ENCODE measurements at places on chromosomes 16 and 17.
A peak's percentile ranks its signal among the peaks of the same experiment; 100 is the strongest.

- DNase-seq = peak; percentile 56
Observed at GRCh38 chr17:77472468-77473310, 331.9 kb downstream of the SEC14L1 start.

DNA sequence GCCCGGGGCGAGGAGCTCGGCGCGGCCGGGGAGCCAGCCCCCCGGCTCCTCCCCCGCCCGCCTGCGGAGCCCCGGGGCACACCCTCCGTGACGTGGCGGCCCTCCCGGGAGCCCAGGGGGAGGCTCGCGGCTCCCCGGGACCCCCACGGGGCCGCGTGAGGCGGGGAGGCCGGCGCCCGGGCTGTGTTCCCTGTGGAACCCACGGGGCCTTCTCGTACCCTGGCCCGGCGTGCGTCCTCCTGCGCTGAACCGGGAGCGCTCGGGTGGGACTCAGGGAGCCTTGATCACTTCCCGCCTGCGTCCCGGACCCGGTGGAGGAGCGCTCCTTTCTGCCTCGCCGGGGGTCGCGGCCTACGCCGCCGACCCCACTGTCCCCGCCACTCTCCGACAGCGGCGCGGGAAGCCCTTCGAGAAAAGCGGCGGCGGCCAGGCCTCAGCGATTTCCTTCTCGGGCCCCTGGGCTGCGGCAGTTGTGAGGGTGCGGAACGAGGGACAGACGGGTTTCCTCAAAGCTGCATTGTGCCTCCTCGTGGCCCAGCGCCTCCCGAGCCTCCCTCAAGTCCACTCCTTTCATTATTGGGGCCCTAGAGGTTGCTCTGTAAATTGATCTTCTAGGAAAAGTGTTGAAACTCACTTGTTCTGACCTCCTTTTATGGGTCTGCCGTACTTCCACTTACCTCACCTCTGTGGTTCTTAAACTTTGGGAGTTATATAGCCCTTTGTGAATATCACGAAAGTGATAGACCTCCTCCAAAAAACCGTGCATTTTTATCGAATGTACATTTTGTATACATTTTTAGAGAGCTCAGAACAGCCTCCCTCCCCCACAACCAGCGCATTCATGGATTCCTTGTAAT, 597 bp downstream of the LIG3 start:
- DNase-seq = peak; percentile 59

DNA sequence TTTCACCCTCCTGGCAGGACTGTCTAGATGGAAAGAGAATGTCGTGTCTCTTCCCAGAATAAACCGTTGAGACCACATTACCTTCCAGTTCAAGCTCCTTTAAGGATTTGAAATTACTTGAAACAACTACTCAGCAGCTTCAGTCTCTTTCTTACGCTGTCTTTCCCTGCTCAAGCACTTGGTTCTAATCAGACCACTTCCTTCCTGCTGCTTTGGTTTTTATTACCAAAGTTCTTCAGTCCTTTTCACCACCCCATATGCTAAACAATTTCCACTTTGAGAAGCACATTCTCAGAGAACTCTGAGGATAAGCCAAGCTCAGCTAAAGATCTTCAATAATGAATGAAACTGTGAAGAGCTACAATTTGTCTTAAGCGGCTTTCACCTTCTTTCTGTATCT, 105.4 kb downstream of the STX8 start:
- peak; percentile 3 for DNase-seq

DNA sequence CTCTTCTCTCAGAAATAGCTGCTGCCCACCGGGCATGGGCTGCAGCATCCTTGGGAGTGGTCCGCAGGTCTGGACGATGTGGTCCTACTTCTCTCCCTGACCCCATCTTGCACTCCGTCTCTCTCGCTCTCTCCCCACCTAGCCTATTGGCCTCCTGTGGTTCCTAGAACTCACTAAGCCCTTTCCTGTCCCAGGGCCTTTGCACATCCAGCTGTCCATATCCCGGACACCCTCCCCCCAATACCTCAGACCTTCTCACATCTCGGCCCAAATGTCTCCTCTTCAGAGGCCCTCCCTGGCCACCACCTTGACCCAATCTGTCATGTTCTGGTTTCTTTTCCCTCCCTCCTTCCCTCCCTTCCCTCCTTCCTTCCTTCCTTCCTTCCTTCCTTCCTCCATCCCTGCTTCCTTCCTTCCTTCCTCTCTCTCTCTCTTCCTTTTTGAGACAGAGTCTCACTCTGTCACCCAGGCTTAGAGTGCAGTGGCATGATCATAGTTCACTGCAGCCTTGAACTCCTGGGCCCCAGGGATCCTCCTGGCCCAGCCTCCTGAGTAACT, 4.5 kb downstream of the SLC4A1 start:
- no peak for DNase-seq

DNA sequence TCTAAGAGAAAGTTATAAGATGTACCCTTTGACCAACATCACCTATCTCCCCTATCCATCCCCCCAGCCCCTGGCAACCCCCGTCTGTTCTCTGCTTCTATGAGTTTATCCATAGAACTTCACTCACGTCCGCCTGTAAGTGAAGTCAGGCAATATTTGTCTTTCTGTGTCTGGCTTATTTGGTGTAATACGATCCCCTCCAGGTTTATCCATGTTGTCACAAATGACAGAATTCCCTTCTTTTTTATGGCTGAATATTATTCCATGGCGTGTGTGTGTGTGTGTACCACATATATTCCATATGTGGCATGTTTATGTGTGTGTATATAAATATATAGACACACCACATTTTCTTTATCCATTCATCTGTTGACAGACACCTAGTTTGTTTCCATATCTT, 339.7 kb downstream of the CPPED1 start:
- no peak for DNase-seq

DNA sequence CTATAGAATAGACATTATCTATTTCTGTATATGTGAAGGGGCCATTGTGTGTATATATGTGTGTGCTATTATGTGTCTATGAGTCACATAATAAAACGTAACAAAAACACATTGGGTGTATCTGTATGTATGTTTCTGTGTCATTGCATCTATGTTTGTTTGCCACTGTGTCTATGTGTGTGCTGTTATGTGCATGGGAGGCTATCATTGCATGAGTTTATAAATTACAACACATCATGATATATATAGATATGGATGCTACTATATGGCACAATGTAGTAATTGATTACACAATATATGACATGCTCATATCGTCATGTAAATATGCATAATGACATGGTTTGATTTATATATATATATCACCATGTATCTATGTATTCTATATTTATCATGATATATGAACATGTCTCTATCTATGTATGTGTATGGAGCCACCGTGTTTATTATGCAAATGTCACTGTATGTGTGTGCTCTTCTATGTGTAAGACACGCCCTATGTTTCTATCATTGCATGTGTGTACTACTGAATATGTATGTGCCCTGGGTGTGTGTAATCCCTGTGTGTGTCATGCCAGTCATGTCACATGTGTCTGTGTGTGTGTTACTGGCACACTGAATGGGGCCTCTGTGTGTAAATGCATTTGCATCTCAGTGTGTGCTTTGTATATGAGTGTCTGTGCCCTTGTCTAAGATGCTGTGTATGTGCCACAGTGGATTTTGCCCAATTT, 1.4 kb upstream of the TSPOAP1 start:
- peak; percentile 76 for DNase-seq

GRCh38 chr16:68272507-68273209, 8.3 kb downstream of the SLC7A6 start:
- DNase-seq = peak; percentile 33

- peak; percentile 57 for DNase-seq
Observed at GRCh38 chr16:16861546-16861945, 482.6 kb downstream of the NPIPA7 start.

DNA sequence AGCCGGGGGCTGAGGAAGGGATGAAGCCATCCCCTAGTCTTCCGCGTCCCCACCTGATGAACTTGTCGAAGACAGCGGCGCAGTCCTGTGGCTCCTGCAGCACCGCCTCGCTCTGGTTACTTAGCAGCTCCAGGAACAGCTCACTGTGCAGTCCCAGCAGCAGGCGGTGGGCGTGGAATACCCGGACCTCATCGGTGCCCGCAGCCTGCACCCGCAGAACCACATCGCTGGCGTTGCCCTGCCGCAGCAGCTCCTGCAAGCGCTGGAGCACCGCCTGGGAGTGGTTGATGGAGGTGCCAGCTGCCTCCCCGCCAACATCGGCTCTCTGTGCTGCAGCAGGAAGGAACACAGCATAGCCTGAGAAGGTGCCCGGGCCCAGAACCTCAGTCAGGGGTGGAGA, 1.8 kb downstream of the BTBD17 start:
- DNase-seq = no peak

- DNase-seq = no peak
Observed at GRCh38 chr17:62787366-62787765, 20.7 kb downstream of the MARCHF10 start.

DNA sequence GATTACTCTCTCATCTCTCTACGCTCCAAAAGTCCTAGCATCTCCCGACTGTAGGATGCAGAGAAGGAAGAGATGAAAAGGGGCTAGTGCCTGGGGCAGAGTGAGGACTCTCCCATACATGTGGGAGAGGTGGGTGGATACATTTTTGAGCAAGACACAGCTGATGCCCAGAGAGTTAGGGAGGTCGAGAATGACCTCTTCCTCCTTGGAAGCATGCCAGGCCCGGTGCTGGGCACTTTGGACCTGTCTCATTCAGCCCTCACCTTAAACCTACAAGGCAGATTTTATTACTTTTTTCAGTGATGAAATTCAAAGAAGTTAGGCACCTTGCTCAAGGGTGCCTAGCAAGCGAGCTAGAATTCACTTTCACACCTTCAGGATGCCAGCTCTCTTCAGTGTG, 38.2 kb downstream of the WSCD1 start:
- DNase-seq = no peak

DNA sequence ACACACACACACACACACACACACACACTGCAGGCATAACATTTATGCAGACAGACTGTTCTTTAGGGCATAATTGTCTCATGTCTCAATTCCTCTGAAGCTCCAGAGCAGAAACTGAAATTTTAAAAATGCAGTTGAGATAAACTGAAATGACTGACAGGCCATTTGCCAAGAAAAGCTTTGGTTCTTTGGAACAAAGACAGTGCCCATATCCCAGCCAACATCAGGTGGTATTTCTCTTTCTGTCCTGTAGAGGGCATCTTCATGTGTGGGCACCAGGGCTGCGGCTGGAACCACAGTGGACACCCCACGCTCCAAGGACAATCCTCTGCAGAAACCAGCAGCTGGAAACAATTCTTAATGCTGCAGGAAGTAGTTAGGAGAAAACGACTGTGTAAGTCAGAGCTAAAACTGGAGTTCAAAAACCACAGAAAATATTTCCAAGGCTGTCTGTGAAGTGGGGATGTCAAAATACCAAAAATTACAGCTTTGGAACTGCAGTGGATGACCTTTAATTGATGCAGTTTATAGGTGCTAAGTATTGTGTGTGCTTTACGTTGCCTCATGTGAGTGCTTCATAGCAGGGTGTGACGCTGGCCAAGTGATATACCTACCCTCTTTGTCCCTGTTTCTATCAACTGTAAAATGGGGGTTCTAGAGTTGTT, 10.6 kb upstream of the MEFV start:
- no peak for DNase-seq

- no peak for DNase-seq
Observed at GRCh38 chr16:49574826-49575225, 201.2 kb downstream of the C16orf78 start.

DNA sequence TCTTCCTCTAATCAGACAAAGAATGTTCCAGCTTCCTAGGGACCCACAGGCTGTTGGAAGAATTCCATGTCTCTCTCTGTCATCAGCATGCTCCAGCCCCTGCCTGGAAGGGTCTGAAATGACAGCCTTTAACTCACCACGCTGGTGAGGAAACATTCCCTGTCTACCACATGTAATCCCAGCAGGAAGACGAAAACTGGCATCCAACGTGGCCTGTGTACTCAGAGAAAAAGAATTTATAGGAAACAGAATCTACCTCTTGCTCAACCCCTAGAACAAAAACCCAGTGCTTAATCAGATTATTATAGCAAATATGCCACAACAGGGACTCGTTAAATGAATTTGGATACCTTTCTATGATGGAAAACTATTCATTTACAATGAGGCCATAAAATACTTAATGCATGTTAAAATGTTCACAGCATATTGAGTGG, 147.3 kb upstream of the FOXF1 start:
- DNase-seq = no peak

DNA sequence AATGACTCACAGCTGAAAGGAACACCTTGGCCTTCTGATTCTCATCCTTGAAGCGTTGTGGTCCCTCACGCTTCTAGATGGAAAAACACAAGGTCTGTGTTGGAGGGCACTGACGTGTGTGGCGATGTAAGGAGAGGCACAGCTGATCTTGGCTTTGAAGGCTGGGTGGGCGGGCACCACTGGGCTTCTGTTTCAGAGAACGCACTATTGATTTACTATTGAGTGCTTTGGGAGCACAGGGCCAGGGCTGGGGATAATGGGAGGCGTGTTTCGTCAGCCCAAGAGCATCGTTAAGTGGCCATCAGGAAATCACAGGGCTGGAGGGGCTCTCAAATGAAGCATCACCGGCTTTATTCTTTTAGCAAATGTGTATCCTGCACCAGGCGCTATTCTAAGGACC, 70.7 kb downstream of the CMIP start:
- DNase-seq = no peak

Measured in stimulated activated CD4-positive, alpha-beta T cell treated with anti-CD3 and anti-CD28 coated beads, Interleukin-4, amount 100 ng/mL, for 24 hours (primary cell).